Left kidney (tissue), 8 donors: ENCODE measurements at places on chromosomes 3 and 15.

DNA sequence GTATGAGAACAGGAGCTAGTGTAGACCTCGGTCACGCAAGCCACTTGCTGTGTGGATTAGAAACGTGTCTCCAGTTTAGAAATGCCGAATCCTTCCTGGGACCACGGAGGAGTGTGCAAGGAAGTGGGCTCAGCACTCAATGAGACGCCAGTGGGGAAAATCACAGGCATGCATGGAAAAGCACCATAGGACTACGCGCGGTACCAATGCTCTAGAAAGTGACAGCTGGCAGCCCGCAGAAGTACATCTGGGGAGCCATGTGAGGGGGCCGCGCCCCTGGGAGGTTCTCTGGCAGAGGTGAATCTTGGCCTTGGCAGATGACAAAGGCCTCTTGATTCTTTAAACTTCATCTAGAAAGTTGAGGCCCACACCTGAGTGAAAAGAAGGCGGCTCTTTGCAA is 99.3 kb downstream of the LRRK1 start:
- no peak for DNase-seq

GRCh38 chr15:45606413-45606812 is 19.2 kb downstream of the BLOC1S6 start:
- DNase-seq: no peak

- DNase-seq: no peak
These were observed 87.6 kb downstream of the BDH1 start for GRCh38 chr3:197468167-197468566.

DNA sequence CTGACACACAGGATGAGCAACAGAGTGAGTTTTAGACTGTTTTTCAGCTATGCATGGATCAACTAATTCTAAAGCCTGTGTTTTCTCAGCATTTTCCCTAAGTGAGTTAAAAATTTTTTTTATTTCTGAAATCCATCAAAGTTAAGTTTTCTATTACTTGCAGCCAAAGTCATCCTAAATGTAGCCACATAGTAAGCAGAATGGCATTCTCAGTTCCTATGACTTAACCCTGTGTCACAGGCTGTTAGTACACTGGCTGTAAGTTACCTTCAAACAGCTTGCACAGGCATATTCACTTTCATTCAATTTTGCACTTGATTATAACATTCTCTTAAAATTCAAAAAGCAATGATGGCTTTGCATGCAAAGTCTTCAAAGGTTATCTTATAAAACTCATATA is 368.2 kb downstream of the OCA2 start:
- DNase-seq: no peak

DNA sequence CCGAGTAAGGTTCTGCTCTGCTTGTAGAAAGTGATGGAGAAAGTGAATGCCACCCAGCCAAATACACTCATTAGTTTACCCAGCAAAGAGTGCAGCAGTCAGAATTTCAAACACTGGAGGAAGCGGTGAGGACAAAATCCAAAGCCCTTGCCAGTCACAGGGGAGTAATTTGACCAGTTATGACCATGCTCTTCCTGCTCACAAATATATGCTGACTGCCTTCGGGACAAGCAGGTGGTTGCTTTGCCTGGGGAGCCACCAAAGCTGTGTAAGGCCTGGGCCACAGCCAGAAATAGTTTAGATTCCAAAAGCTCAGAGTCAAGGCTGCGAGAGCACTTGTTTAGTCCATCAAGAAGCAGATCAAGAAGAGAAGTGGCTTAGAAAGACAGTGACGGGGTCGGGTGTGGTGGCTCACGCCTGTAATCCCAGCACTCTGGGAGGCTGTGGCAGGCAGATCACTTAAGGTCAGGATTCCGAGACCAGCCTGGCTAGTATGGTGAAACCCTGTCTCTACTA is 51.0 kb upstream of the ATP13A3 start:
- DNase-seq: no peak

GRCh38 chr3:188649521-188649920 is 495.6 kb downstream of the LPP start:
- no peak for DNase-seq

DNA sequence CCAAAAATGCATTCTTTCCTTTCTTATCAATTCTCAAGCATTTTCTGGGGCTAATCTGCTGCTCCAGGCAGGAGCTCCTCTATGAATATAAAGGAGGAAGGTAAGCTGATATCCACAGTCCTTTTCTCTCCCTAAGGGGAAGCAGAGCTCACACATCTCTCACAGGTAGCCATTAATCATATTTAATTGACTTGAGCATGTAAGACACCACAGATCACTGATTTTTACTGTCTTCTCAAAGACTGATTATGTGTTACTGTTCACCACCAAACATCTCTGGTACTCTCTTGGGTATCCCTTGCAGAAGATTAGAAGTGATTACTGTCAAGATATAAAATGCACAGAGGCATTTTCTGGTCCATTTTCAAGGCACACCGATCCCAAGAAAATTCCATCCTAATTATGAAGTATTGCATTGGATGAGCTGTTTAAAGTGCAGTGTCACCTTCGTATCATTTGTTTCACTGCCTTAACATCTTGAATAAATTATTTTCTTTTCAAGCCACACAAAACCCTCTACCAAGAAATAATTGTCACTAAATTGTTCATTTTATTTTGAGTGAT is 100.7 kb downstream of the ARPP21 start:
- DNase-seq: no peak

- DNase-seq: no peak
These were observed 91.4 kb downstream of the ZNF621 start for GRCh38 chr3:40615918-40616819.

GRCh38 chr3:57546616-57547015 is 2.5 kb upstream of the DNAH12 start:
- DNase-seq: no peak
